Lung microvascular endothelial cell (primary cell): ENCODE measurements at places on chromosomes 6 and 20. TPM values are rescaled to one million over a fixed set of nuclear protein-coding genes. Genes with fewer than 3 reads are reported as not detected.

Gene PPDPF
- total RNA-seq = 16.3 and 21.2 TPM in 2 replicates

- no peak for DNase-seq
These were observed 19.7 kb upstream of the SLC22A3 start for GRCh38 chr6:160328447-160328846.

DNA sequence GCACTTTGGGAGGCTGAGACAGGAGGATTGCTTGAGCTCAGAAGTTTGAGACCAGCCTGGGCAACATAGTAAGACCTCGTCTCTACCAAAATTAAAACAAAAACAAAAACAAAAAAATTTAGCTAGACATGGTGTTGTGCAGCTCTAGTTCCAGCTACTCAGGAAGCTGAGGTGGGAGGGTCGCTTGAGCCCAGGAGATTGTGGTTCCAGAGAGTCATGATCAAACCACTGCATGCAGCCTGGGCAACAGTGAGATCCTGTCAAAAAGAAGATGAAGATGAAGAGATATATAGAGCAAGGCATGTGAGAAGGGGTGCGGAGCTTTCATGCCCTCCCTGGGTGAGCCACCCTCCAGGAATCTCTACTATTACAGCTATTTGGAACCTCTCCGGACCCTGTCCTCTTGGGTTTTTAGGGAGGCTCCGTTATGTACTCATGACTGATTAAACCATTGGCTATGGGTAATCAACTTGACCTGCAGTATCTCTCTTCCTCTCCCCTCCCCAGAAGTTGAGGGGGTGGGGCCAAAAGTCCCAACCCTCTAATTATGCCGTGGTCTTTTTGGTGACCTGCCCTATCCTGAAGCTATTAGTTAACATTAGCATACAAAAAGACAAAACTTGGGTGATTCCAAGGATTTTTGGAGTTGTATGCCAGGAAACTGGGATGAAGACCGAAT, 9.0 kb downstream of the POLH start:
- no peak for DNase-seq

DNA sequence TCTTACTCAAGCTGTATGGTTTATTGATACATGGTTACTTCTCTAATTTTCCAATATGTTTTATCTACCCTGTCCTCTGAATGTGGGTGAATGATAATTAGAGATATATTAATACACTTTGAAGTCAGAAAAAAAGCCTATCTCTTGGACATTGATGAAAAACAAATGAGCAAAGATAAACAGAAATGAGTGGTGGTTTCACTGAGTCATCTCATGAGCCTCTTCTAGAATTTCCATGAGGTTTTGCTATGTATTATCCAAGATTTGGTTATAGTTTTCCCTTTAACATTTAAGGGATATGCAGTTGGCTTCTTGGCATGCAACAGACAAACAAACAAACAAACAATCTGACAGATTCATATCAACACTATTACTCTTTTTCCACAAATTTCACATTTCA, 586.8 kb downstream of the RFPL4B start:
- DNase-seq = no peak

DNA sequence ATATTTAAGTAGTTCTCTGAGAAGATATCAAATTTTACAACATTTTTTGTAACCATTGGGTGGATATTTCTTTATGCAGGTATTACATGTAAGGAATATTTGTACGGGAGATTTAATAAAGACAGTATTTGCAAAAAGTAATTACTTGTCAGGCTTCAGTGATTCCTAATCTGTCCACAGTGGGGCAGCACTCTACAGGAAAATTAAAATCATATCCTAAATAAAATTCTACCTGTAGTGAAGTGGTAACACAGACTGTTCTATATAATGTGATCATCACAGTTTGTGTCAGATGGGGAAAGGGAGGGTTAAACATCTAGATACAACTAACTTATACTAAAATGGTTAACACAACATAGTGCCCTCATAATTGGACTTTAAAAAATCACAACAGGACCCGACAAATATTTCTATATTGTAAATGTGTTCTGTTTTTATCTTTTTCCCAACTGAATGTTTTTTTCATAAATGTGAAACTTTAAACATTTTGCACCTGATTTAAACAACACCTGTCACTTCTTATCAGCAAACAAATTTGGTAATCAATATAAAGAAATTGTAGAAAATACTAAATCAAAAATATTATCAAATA, 145.6 kb upstream of the MANEA start:
- DNase-seq = peak; percentile 52

DNA sequence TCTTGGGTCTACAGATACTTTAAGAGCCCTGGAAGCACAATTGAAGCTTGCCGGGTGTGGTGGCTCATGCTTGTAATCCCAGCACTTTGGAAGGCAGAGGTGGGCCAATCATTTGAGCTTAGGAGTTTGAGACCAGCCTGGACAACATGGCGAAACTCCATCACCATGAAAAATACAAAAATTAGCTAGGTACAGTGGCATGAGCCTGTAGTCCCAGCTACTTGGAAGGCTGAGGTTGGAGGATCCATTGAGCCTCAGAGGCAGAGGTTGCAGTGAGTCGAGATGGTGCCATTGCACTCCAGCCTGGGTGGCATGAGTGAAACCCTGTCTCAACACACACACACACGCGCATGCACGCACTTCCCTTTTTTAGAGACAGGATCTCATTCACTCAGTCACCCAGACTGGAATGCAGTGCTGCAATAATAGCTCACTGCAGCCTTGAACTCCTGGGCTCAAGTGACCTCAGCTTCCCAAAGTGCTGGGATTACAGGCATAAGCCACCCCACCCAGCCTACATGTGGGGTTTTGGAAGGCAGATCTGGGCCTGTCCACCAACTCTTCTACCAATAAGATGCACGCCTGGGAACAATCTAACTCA, 182.5 kb upstream of the JARID2 start:
- DNase-seq = no peak

Gene NKAIN2
- total RNA-seq = not detected in 2 replicates

DNA sequence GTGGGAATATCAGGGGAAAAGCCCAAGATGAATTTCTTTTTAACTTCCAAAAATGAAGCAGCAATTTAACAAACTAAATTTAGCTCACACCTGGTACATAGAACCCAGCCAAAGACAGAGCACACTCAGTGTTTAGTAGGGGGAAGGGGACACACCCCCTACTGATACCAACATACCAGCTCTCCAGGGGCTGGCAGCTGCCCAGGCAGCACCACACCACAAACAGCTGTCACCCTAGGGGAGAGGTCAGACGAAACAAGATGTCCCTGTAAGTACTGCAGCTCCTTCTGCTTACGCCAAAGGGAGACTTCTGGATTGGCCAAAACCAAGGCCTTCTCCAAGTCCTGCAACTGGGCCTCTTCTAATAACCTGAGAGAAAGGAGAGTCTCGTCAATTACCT, 26.0 kb downstream of the MDN1 start:
- no peak for DNase-seq

GRCh38 chr6:62775427-62776022, 435.7 kb upstream of the FKBP1C start:
- peak; percentile 0 for DNase-seq

GRCh38 chr6:132053511-132053910, 102.3 kb upstream of the CCN2 start:
- DNase-seq = no peak

Gene NHLRC1
- 0.65 and 0.99 TPM in 2 replicates for total RNA-seq

DNA sequence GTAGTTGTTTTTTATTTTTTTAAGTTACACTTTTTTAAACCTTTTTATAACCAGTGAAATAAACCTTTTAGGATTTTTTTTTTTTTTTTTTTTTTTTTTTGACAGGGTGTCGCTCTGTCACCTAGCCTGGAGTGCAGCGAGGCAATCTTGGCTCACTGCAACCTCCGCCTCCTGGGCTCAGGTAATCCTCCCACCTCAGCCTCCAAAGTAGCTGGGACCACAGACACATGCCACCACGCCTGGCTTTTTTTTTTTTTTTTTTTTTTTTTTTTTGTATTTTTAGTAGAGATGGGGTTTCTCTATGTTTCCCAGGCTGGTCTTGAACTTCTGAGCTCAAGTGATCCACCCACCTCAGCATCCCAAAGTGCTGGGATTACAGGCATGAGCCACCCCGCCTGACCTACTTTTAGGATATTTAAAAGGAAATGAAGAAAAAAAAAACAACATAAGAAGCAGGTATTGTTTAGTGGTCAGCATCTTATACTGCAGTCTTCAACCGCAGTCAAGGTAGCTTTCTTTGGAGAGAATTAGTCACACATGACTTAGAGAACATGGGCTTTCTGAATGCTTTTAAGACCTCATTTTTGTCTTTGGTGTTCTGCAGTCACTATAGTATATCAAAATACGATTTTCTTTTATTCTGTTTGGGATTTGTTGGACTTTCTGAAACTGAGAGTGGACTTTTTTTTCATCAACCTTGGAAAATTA, 1.6 kb downstream of the POLR1H start:
- no peak for DNase-seq

- DNase-seq = peak; percentile 89
These were observed 198.0 kb downstream of the RNF144B start for GRCh38 chr6:18585032-18585573.

GRCh38 chr6:401994-402640, 10.6 kb downstream of the IRF4 start:
- DNase-seq = no peak

GRCh38 chr6:44499609-44500008, 112.1 kb downstream of the CDC5L start:
- no peak for DNase-seq

Gene ZNF184
- total RNA-seq = 3.9 and 4.4 TPM in 2 replicates

GRCh38 chr6:39339868-39340550, 17.5 kb upstream of the KCNK16 start:
- DNase-seq = no peak

Gene ENPP3
- 0.22 and 0.40 TPM in 2 replicates for total RNA-seq

DNA sequence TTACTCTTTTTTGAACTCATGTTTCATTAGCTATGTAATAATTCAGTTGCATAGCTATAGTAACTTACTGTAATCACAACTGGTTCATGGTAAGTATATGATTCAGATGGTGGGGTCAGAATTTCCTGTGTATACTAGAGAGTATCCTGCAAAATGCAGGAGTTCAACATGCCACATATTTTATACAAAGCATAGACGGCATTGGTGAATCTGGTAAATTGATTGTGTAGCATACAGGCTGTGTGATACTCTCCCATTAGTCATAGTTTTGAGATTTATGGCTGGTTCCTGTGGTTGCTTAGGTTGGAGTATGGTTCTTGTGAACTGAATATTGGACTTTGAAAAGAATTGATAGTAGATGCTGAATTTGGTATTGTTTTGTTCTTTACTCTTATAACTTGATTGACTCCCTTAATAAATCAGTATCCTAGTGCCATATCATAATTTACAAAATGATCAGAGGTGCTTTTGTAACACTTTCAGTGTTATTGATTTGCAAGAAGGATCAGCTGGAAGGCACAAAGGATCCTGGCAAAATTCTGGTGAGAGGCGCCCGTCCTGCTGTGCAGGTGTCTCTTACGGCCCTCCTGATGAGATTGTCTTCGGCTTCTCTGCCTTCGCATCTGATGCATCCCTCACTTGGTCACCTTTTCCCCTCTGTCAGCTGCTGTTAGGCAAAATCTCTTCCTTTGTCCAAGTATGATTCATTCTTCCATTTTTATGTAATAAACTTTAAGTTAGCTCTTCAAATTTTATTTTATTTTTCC, 22.6 kb downstream of the SNX9 start:
- no peak for DNase-seq

DNA sequence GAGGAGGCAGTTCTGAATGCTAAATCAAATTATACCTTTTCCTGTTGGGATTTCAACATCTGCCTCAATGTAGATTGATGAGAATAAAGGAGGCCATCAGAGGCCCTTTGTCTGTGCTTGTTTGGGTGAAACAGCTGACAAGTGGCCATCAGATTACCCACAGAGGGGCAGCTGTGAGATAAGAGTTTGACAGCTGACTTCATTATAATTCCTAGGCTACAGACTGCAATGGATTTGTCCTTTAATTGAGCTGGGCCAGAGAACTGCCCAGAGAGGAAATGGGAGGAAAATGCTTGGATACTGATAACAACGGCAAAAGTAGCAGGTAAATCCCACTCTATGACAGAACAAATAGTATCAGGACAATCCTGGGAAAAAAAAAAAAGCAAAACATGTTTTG, 649.4 kb downstream of the HDGFL1 start:
- DNase-seq = peak; percentile 84

Gene SLC52A3
- under 0.01 TPM in 2 replicates for total RNA-seq

Gene TINAG
- not detected in 2 replicates for total RNA-seq

Gene DCDC2
- not detected in 2 replicates for total RNA-seq

DNA sequence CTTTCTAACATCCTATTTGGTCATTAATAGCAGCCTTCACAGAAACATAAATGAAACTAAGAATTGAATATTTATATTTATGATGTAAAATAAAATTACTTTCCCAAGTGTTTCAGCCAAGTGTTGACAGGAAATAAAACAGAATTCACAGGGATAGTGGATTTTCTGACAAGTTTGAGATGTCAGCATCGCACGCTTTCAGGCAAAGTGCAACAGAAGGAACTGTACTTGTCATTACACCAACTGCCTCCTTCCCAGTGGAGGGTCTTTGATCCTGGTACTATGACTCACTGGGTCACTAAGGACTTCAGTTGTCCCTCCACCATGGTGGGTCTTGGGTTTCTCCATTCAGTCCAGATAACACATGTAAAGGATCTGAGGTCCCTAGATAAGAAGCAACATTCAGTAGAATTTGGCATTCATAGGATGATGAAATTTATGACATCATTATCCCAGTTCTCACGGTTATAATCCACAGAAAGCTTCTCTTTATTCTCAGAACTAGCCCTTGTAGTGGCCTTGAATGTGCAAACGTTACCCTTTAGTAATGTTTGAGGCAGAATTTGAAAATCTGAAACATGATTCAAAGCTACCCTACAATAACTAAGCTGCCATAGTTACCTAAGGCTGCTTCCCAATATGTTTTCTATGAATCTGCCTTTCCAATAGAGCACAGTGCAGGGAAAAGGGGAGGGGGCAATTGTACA, 3.8 kb upstream of the TNFAIP3 start:
- no peak for DNase-seq

Gene TRIM40
- total RNA-seq = not detected in 2 replicates

GRCh38 chr6:45801471-45802289, 214.0 kb downstream of the CLIC5 start:
- DNase-seq = no peak

Gene OTOR
- not detected in 2 replicates for total RNA-seq

- DNase-seq = peak; percentile 40
These were observed 5.4 kb downstream of the CTNNBL1 start for GRCh38 chr20:37699202-37699601.

GRCh38 chr6:68226460-68226859, 408.6 kb upstream of the ADGRB3 start:
- peak; percentile 26 for DNase-seq

DNA sequence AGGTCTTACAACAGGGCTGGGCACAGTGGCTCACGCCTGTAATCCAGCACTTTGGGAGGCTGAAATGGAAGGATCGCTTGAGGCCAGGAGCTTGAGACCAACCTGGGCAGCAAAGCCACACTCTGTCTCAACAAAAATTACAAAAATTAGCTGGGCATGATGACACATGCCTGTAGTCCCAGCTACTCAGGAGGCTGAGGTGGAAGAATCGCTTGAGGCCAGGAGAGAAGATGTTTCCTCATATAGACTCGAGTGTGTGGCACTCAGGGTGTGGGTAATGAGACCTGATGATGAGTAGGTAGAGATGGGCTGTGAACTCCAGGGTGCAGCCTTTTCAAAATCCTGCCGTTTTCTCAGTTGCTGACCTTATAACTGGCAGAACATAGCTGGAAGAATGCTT, 125.3 kb upstream of the FOXO3 start:
- DNase-seq = no peak
